CD4-positive, alpha-beta memory T cell (primary cell): ENCODE measurements at places on chromosomes 2 and 18. TPM values are rescaled to one million over a fixed set of nuclear protein-coding genes. Genes with fewer than 3 reads are reported as not detected.

- no peak for DNase-seq
- no peaks in the 10 kb centered on the region for H3K36me3 ChIP-seq
- no peak overlapping the region for H3K27ac ChIP-seq
Observed at GRCh38 chr2:60507211-60507965, 46.1 kb downstream of the BCL11A start.

Gene STRADB
- total RNA-seq: 17.3 TPM

GRCh38 chr18:62346333-62347088 is 21.4 kb downstream of the TNFRSF11A start:
- H3K4me3 ChIP-seq: no peak overlapping the region
- H3K27ac ChIP-seq: no peak overlapping the region
- H3K36me3 ChIP-seq: no peaks in the 10 kb centered on the region
- H3K27me3 ChIP-seq: no peaks in the 10 kb centered on the region
- DNase-seq: no peak

DNA sequence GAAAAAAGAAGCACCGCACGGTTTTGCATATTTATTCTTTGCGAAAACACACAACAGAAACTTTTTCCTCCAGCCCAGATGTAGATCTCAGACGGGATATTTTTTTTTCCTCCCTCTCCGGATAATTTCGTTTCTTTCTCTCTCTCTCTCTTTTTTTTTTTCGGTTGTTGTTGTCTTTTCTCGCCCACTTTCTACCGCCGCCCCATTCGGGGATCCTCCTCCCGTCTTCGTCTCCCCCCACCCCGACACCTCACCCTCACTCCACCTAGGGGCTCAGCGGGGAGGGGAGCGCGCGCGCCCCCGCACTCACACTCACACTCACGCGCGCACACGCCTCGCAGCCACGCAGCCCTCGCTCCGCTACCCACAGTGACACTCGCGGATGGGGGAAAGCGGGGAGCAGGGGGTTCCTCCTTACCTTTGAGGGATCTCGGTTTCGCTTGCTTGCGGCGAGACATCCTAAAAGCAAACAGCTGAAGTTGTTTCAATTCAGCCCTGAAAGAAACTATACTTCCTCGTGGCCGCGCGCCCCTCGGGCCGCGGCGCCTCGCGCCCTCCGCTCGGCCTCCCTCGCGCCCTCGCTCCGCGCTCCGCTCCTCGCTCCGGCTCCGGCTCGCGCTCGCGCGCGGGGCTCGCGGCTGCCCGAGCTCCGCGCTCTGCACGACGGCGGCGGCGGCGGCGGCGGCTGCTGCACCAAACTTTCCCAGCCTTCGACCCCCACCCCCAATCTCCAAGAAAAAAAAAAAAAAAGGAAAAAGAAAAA is 1.3 kb downstream of the ZNF521 start:
- H3K4me1 ChIP-seq: peaks cover 18% of the 10 kb centered on the region
- no peak overlapping the region for H3K27ac ChIP-seq
- peaks cover 43% of the 10 kb centered on the region for H3K27me3 ChIP-seq

DNA sequence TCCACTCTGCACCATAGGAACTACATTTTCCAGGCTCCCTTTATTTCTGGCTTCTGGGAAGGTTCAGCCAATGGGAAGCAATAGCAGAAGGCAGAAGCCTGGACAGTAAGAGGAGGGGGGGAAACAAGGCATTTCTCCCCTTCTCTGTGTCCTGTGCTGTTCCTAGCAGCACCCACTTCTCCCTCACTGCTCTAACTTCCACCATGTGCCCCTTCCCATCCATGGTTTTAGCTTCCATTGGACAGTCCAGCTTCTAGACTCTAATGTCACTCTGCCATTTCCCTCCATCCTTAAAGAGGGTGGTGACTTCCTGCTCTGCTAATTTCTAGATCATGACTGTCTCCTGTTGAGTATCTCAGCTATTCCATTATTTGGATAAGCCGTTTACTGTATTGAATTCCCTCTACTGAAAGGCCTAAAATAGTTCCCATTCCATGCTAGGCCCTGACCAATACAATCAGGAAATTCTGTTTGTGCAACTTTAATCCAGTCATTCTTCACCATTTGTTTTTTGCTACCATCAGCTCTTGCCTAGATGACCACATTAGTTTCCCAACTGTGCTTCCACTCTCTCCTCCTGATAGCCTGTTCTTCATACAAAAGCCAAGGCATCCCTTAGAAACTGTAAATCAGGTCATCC is 20.8 kb upstream of the LYPD1 start:
- no peak overlapping the region for H3K4me3 ChIP-seq
- DNase-seq: no peak
- no peak overlapping the region for H3K27ac ChIP-seq
- H3K36me3 ChIP-seq: no peaks in the 10 kb centered on the region
- no peaks in the 10 kb centered on the region for H3K27me3 ChIP-seq

GRCh38 chr2:237685408-237685807 is 58.0 kb downstream of the LRRFIP1 start:
- H3K4me3 ChIP-seq: no peak overlapping the region
- no peaks in the 10 kb centered on the region for H3K36me3 ChIP-seq
- H3K27me3 ChIP-seq: no peaks in the 10 kb centered on the region
- no peak for DNase-seq
- H3K4me1 ChIP-seq: peaks cover 46% of the 10 kb centered on the region

Gene REG3A
- total RNA-seq: not detected

Gene ACAA2
- 21.8 TPM for total RNA-seq

DNA sequence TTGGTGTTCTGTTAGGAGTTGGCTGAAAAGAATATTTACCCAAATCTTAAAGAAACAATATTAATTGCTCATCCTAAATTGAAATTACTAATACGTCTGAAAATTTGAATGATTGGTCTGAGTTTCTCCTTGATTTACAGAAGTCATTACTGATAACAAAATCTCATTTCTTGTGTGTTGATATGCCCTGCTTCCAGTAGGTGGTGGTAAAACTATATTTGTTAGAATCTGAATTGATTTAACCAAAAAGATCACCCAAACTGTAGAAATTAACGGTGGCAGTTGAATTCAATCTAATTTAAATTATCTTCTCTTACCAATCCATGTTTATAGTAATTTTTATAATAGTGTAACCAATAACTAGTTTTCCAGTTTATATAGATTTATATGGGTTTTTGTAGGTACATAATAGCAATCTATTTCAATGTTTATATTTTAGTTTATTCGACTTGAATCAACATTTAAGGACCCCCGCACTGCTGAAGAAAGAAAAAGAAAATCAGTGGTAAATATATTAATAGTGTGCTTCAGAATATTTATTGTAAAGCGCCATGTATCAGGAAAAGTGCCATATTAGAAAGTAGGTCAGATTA is 38.3 kb downstream of the PAPOLG start:
- DNase-seq: no peak
- peaks cover 4% of the 10 kb centered on the region for H3K4me1 ChIP-seq

DNA sequence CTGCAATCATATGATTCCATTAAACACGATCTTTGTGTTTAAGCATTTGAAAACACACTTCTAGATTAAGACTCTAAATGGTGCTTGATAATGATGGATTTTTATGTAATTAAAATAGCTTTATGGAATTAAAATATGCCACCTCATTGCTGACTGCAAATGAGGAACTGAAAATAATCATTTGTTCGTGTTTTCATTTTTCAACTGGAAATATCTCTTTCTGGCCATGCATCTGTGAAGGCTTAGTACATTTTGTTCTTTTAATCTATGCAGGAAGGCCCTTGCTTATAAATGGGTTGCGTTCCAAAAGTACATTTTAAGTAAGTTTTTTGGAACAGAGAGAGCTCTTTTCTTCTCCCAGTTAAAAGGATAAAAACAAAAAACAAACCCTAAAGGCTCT is 125.5 kb downstream of the MC4R start:
- H3K4me3 ChIP-seq: no peak overlapping the region
- no peaks in the 10 kb centered on the region for H3K36me3 ChIP-seq

Gene LYPD6
- total RNA-seq: not detected

GRCh38 chr18:51192026-51192425 is 5.5 kb downstream of the MEX3C start:
- H3K27ac ChIP-seq: peak overlapping the region; percentile 18
- no peaks in the 10 kb centered on the region for H3K36me3 ChIP-seq
- H3K27me3 ChIP-seq: no peaks in the 10 kb centered on the region
- DNase-seq: no peak
- H3K4me3 ChIP-seq: no peak overlapping the region
- H3K4me1 ChIP-seq: peaks cover 79% of the 10 kb centered on the region

- no peaks in the 10 kb centered on the region for H3K27me3 ChIP-seq
- H3K4me3 ChIP-seq: no peak overlapping the region
- H3K27ac ChIP-seq: peak overlapping the region; percentile 34
Observed at GRCh38 chr18:63213331-63213900, 106.2 kb downstream of the BCL2 start.

Gene SF3B6
- total RNA-seq: 50.0 TPM
